Naive B cell (primary cell): ENCODE measurements at places on chromosomes 12 and 14.

DNA sequence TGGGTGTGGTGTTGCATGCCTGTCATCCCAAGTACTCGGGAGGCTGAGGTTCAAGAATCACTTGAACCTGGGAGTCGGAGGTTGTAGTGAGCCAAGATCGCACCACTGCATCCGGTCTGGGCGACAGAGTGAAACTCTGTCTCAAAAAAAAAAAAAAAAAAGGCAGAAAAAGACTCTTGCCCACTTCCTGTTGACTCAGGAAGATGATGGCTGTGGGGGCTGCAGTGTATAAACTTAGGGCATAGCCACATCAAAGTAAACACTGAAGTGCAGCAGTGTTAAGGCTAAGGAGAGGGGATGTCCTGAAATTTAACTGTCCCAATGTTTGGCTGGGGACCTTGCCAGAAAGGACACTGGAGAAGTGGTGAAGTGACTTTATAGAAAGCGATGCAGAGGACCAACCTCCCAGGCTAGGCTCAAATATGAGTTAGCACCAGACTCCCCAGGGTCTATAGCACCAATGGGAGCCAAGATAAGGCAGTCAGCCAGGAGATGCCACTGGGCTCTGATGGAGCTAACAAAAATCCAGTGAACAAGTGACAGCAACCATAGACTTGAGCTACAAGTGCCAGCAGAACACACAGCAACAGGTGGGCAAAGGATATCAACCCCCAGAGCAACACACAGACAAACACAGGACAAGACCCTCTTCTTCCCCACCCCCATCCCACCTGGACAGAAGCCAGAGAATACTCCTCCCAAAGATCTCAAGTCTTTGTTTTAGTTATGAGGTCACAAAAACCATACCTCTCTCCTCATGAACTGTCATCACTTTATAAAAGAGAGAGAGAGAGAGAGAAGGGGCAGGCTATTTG is 28.0 kb downstream of the NELL2 start:
- DNase-seq = no peak

- no peak for DNase-seq
These were observed 2.9 kb downstream of the SPX start for GRCh38 chr12:21528953-21529352.

GRCh38 chr12:7190268-7191055 is 976 bp downstream of the PEX5 start:
- DNase-seq = peak; percentile 15

DNA sequence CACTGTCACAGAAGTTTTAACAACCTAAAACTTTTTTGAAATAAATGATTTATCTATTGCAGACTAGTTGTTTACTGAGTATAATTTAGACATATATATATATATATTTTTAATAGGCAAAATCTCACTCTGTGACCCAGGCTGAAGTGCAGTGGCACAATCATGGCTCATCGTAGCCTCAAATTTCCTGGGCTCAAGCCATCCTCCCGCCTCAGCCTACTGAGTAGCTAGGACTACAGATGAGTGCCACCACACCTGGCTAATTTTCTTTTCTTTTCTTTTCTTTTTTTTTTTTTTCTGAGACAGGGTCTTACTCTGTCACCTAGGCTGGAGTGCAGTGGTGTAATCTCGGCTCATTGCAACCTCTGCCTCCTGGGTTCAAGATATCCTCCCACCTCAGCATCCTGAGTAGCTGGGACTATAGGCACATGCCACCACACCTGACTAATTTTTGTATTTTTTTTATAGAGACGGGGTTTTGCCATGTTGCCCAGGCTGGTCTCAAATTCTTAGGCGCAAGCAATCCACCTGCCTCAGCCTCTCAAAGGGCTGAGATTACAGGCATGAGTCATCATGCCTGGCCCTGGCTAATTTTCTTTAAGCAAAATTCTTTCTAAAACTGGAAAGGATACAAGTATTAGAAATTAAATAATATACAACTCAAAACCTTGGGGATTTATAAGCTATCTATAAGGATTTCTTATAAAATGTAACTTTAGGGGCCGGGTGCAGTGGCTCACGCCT is 23.1 kb downstream of the EEA1 start:
- no peak for DNase-seq

DNA sequence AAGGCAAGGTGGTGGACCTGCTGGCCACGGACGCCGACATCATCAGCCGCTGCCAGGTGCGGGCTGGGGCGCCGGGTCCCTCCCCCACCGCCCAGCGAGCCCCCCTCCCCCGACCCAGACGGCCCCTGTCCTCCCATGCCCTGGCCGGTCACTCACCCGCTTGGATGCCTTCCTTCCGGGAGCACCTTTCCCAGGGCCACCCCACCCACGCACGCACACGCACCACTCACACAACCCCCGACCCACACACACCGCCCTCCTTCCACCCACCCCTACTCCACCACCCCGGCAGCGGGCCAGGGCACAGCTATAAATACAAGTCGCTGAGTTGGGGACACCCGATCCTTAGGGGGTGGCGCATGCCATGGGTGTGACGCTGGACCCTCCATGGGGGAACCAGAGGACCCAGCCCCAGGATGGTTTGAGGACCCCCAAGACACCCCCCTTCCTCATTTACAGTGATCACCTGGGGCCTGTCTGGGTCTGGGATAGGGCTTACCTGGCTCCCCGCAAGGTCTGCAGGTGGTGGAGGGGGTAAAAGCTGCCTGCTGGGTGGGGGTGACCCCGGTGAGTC is 465 bp downstream of the ADSS1 start:
- no peak for DNase-seq

GRCh38 chr12:30201301-30202160 is 417.8 kb upstream of the TMTC1 start:
- no peak for DNase-seq

GRCh38 chr12:2376908-2377657 is 324.3 kb downstream of the CACNA1C start:
- DNase-seq = no peak

DNA sequence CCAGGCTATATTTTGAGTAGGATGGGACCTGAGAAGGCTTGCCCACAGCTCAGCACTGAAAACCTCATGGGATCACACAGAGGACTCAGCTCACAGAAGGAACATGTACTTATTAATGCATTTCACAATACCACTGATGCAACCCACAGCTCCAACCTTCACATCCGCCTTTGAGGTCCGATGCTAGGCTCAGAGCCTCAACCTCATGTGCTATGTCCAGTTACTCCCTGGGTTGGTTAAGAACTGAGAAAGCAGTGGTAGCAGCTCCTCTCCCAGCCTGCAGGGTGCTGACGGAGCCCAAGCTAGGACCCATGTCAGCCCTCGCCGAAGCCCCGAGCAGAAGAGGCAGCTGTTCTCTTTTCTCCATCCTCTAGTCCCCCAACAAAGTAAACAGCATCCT is 52.9 kb downstream of the SPTB start:
- DNase-seq = no peak

DNA sequence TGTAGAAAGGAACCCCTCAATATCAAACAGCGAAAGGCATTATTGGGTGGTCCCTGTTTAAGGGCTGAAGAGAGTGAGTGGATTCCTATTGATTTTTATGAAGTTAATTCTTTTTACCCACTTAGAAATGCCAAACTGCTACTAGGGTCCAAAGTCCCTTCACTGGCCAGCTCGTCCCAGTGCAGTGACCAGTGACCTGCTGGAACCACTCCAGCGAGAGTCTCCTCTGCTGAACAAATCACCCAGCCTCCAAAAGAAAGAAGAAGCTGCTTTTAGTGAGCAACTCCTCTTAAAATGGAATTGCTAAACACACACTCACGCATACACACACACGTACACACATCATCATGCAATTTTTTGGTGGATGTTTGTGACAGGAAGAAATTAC is 198.2 kb upstream of the PLEKHG7 start:
- DNase-seq = no peak

DNA sequence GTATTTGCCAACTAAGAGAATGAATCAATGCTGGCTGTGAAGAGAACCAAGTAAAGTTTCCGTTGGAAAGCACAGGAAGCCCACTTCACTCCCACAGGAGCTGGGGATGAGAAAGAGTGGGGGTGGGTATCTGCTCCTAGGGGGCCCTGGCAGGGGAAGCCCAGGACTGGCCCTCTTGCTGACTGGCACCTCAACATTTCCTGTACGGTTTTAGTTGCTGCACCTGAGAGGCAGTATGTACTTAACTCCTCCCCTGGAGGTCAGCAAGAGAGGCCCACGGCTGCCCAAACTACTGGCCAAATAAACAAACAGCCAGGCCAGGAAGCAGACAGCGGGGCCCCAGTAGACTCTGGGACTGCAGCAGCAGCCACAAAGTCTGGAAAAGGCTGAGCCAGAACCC is 33.8 kb upstream of the VWF start:
- DNase-seq = no peak

- no peak for DNase-seq
These were observed 34.8 kb downstream of the AMN start for GRCh38 chr14:102957222-102957621.

DNA sequence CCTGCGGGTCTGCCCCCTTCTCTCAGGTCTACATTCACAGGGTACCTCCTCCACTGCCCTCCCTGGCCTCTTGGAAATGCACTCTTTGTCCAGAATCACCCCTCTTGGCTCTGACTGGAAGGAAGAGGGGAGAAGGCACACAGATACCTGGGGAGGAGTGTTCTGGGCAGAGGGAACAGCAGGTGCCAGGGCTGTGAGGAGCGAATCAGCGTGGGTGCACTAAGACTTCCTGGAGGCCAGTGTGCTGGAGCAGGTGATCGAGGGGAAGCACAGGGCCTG is 8.3 kb upstream of the TRAF3 start:
- DNase-seq = no peak

- DNase-seq = no peak
These were observed 30.1 kb downstream of the NRDE2 start for GRCh38 chr14:90301668-90302090.

DNA sequence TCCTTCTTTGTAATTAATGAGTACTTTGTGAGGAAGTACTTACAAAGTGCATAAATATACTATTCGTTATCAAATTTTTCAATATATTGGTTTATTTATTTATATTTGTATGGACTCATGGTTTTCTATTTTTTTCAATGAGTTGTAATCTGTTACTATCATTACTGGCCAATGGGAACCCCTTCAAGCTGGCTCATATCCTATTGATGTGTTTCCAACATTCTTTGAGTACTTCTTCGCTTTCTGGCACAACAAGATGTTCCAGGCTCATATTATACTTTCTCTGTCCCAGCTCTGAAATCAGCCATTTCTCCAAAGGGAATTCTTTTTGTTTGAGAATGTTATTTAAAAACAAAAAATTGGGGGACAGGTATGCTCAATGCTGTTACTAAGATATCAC is 17.5 kb downstream of the YBX3 start:
- no peak for DNase-seq

GRCh38 chr14:77897374-77897773 is 97.5 kb downstream of the ADCK1 start:
- DNase-seq = no peak

- no peak for DNase-seq
These were observed 453.9 kb downstream of the FUT8 start for GRCh38 chr14:65866448-65866847.

GRCh38 chr14:90692826-90693225 is 123.4 kb downstream of the TTC7B start:
- no peak for DNase-seq

DNA sequence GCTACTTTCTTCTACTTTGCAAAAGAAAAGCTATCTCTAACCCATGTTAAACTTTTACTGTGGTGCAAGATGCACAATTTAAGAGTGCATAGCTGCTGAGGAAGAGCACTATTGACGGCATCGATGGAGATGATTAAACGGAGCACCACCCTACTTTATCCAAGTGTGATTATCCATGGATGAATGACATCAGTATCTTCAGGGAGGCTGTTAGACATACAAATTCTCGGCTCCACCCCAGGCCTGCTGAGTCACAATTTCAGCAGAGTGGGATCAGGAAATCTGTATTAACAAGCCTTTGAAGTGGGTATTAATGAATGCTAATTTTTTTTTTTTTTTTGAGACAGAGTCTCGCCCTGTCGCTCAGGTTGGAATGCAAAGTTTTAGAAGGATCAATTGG is 16.2 kb downstream of the SLC2A14 start:
- DNase-seq = no peak

GRCh38 chr12:68428211-68428610 is 96.0 kb upstream of the MDM1 start:
- no peak for DNase-seq

GRCh38 chr12:53756300-53757100 is 4.7 kb upstream of the CISTR start:
- no peak for DNase-seq

DNA sequence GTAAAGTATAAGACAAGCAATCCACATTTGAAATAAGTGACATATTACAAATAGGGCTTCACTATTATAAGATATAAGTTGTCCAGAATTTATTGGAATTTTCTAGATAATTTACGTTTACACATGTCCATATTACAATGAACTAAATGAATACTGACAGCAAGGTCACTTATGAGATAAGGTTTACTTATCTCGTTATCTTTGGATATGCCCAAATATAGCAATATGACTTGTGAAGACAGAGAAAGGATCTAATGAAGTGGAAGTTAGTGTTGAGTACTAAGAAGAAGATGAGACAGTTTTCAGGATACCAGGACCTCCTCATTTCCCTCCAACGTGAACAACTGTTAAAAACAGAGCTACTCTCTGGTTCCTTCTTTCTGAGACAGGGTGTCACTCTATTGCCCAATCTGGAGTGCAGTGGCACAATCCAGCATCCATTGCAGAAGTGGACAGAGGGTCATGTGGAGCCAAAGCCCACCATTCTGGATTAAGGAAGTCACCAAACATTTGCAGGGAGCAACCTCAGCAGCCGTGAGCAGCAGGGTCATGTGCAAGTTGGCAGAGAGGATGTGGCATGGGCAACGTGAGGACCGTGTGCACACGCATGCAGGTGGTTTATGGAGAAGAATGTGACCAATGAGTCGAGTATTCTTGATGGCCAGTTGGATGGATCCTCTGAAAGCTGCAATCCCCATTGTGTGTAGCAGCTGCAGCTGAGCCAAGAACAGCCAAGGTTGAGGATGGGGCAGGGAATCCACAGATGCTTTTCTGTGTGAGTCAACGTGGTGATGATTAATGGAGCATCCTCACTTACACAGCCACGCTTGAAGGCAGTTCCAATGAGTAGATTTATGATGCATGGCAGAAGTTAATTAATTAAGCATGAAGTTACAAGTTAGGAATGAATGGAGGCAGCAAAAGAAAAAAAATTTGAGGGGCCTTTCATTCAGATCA is 111.0 kb downstream of the BICD1 start:
- no peak for DNase-seq
